ENCODE measurements at places on chromosomes 12 and 14.

- no peak for DNase-seq
These were observed 496.3 kb downstream of the NRXN3 start for GRCh38 chr14:78666336-78667056.

DNA sequence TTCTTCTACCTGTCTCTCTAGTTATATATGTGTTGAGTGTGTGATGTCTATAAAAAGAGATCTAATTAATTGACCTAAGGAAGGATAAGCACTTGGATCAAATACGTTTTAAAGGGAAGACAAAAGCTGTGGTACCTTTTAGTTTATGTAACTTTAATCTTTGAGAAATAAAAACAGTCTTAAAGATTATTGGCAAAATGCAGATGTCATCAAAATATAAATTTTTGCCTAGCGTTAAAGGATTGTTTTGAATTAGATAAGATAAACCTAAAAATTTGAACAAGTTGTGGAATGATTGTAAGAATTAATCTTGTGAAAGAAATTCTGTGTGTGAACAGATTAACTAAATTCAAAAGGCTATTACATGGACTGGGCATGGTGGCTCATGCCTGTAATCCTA is 42.9 kb downstream of the C12orf56 start:
- no peak for DNase-seq

DNA sequence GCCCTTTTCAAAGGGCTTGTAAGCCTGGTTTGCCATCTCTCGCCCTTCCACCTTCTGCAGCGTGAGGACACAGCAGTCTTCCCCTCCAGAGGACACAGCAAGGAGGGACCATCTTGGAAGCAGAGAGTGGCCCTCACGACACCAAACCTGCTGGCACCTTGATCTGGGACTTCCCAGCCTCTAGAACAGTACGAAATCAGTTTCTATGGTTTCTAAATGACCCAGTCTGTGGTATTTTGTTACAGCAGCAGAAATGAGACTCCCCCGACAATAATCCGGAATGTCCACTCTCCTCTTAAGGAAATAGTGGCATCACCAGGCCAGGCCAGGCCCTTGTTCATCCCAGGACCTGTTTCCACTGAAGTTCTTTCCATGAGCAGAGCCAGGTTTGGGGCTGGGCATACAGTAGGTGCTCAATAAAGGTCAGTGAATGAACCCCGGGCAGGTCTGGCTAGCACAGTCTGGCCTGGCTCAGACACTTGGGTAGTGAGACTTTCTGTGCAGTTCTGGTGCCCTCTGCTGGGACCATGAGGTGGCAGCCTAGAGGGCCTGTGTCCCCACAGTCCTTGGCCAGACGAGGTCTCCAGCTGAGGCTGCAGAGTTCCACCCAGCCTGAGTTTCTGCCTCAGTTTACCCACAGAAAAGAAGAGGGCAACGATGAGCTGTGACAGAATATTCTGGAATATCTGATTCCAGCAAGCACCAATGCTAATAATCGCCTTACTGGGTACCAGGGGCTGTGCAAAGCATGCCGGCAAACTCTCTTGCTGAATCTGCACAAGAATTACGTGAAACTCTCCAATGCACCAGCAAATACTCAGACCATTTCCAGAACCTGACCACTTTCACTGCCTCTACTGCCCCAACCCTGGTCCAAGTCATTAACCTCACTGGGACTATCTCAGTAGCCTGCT is 14.0 kb downstream of the ABCB9 start:
- DNase-seq, result peak; percentile 76

DNA sequence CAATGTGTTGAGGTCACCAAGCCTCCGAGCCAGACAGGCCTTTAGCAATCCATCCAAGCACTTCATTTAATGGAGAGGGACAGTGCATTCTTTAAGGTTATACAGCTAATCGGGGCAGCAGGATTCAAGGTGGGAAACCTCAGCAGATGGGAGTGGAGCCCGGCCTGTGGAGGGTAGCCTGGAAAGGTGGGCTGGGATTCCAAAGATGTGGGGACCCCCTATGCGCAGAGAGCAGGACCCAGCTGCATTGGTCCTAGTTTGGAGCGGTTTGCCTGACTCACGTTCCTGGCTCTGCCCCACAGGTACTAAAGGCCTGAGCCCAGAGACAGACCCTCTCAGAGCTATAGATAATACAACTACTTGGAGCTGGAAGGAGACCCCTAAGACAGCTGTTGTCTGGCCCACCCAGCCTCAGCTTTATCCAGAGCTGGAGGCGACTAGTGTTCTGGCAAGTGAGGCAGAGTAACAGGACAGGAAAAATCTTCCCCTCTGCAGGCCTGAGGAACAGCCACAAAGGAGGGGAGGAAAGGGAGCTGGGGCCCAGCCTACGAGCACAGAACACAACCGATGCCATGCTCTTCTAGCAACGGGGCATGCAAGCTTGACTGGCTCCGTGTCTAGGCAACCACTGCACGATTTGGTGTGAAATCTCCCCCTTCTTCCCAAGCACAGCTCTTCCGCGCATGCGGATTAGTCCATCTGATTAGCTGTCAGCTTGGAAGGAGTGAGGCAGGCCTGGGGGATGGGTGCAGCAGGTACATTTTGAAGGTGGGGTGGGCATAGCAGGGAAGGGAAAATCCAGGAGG is 1.1 kb upstream of the MYH7 start:
- DNase-seq, result no peak

GRCh38 chr14:102225386-102225785 is 79.6 kb downstream of the MOK start:
- no peak for DNase-seq

Data from right forelimb (tissue), 1 donor.